ENCODE measurements at places on chromosomes 5 and 9.

GRCh38 chr5:106154280-106154716 is 1516.4 kb downstream of the EFNA5 start:
- no peak for DNase-seq

- no peak for DNase-seq
Observed at GRCh38 chr5:38780945-38781344, 64.9 kb upstream of the OSMR start.

GRCh38 chr9:122180633-122181032 is 20.9 kb downstream of the MORN5 start:
- DNase-seq = no peak

GRCh38 chr5:120535900-120536299 is 71.8 kb downstream of the PRR16 start:
- no peak for DNase-seq

DNA sequence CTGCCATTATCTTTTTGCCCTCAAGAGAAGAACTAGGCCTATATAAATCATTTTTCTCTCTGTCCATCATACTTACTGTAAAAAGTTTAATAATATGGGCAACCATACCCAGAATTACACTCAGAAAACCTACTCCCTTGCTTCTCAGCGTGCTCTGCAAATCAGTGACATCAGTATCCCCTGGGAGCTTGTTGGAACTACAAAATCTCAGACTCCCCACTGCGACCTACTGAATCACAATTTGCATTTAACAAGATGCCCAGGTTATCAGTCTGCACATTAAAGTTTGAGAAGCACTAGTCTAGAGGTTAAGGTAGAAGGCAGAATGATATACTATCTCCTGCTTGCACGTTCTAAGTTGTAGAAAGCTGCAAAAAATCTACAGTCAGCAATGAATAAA is 127.2 kb downstream of the MLLT3 start:
- DNase-seq = no peak

DNA sequence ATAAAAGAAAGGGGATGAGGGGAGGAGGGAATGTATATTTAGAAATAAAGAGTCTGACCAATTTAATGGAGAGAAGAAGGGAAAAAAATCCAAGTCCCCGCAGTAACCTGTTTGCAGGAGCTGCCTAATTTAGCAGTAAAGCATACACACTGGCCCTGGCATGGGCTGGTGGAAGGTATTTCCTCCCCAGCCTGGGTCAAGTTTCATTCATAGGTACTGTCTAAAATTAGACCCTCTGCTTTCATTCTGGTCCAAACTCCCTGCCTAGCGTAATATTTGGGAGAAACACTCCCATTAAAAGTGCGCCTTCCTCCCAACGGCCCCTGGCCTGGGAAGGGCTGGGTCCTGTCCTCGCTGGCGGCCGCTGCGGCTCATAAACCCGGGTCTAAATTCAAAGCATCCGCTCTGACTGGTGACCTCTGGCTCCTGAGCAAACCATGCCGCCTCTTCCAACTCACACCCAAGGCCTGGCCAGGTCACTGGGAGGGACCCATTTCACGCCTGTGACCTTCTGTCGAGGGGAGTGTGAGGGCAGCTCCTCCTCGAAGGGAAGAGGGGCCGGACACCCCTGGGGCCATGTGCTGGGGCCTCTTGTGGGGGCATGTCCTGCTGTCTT is 123.2 kb downstream of the FGF18 start:
- DNase-seq = no peak

- DNase-seq = no peak
Observed at GRCh38 chr5:123451047-123451446, 27.8 kb upstream of the CEP120 start.

GRCh38 chr5:149740866-149741459 is 10.9 kb downstream of the PPARGC1B start:
- no peak for DNase-seq

- no peak for DNase-seq
Observed at GRCh38 chr9:98094316-98094715, 24.7 kb downstream of the TRIM14 start.

GRCh38 chr9:8725635-8726034 is 926.1 kb upstream of the DMAC1 start:
- DNase-seq = no peak

- no peak for DNase-seq
Observed at GRCh38 chr5:79236970-79237739, 1.2 kb downstream of the JMY start.

- DNase-seq = no peak
Observed at GRCh38 chr9:89422151-89422975, 75.5 kb downstream of the SEMA4D start.

DNA sequence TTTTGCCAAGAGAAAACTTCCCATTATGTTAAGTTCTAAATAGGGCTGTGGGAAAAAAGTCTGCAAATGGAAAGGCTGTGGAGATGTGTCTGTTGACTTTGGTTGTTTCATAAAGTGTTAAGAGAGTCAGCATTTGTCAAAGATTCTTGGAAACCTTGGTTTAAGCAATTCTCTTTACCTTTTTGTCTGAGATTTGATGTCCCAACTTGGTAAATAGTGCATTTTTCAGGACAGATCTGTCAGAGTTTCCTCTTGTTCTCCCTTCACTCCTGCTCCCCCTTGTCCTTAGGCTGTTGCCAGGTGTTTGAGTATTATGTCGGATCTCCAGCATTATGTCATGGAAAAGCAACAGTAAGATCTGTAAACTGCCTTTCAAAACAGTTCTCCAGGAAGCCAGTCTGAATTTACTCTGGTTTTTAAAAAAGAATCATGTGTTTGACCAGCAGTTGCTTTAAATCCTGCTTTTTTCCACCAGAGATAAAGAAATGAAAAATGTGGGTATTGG is 79.1 kb upstream of the ADAMTSL1 start:
- no peak for DNase-seq
